ENCODE measurements at places on chromosomes 1 and 21.

GRCh38 chr1:12376236-12377045 is 146.6 kb downstream of the VPS13D start:
- DNase-seq = no peak

DNA sequence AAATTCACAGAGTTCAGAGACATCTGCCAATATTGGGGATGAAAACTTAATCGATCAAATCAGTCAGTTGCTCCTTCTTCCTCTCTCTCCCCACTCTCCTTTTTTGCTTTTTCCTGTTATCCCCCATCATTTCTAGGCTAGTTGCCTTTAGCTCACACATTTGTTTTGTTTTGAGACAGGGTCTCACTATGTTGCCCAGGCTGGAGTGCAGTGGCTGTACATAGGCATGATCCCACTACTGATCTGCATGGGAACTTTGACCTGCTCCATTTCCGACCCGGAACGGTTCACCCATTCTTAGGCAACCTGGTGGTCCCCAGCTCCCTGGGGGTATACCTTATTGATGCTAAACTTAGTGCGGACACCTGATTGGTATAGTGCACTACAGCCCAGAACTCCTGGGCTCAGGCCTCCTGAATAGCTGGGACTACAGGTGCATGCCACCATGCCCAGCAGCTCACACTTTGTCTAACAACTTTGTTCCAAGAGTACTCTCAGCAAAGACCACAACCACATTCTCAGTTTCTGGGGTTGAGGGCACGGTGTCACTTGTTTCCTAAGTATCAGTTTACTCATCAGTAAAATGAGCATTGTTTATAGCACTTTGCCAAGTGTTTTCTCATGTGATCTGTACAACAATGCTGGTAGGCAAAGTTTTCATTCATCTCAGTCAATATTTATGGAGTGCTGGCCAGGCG is 6.7 kb upstream of the ELOA start:
- no peak for DNase-seq

DNA sequence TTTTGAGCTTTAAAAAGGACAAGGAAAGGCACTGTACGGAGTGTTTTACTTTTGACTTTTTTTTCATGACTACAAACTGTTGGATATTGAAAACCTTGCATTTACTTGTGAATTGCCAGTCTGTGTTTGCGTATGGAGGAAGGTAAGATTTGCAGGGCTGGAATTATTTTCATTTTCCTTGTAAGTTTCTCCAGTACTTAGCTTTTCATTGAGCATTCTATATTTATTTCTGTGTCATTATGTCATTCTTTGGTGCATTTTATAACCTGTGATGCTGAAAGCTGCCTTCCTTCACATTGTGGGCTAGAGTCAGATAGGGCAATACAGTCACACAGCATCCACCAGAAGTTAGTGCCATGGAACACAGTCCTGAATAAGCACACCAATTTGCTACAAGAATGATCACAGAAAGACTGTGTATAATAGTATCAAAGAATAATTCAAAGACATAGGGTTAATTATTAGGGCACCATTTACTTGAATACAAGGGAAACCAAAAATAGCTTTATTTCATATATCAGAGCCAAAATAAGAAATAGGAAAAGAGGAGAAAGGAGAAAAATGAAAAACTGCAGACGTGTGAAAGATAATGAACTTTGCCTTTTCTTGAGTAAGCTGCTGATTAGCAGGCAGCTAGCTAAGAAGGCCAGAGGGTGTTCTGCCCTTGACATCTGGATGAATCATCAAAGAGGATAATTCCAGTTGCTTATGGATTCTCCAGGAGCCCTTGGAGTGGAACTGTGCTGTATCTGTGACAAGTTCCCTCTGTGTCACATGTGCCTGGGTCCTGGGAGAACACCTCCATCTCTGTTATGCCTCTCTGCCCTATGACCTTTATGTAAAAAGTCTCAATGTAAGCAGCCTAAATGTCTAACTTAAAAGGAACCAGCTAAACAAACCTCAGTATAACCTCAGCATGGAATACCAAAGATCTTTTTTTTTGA is 8.0 kb upstream of the FAM20B start:
- no peak for DNase-seq

GRCh38 chr1:221692643-221693042 is 49.2 kb downstream of the DUSP10 start:
- DNase-seq = no peak

- no peak for DNase-seq
Observed at GRCh38 chr1:212297338-212297737, 12.1 kb downstream of the PPP2R5A start.

DNA sequence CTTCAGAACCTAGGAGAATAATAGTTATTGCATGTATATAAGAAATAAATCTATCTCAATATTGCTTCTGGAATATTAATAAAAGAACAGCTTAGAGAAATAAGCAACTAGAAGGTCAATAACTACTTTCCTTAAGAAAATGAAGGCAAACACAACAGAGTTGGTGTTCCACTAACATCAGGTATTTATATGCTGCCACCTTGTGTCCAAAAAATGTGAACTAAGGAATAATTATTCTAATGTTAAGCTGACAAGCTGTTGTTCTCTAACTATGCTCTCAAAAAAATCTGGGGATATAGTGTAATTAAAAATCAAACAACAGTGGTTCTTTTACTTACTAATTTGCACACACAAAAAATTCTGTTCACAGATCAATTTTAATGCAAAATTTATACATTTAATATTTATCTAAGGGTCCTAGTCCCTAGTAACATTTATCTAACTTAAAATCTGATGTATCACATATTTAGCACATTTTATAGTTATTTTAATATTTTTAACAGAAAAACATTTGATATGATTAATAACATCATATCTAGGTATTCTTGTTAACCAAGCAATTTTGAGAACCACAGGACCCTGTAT is 39.6 kb downstream of the UCHL5 start:
- no peak for DNase-seq
